ENCODE measurements at places on chromosomes 7 and 10. TPM values are rescaled to one million over a fixed set of nuclear protein-coding genes. Genes with fewer than 3 reads are reported as not detected.
A peak's percentile ranks its signal among the peaks of the same experiment; 100 is the strongest.

- peak; percentile 49 for DNase-seq
These were observed 25.4 kb upstream of the ELN start for GRCh38 chr7:74002474-74003017.

NUTM2B gene
- 1.6 TPM for total RNA-seq

NACAD gene
- total RNA-seq: 0.08 TPM

DNA sequence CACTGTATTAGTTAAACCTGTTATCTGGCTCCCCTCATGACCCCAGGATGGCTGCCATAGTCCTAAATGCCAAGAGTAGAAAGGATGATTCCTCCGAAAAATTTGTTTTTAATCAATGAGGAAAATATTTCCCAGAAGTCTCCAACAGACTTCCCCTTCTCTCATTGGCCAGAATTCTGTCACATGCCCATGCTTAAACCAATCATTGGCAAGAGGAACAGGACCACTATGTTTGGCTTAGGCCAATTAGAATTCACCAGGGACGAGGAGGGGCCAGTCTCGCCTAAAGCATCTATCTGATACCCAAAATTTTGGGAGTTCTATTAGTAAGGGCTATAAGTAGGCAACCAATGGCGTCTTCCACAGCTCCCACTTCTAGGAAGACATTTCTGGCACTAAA, 71.2 kb upstream of the IL6 start:
- no peak for DNase-seq

Measured in activated naive CD8-positive, alpha-beta T cell treated with anti-CD3 and anti-CD28 coated beads, Interleukin-2, amount 10 ng/mL, durations not matched to agents 7 days and 5 days (primary cell).